ENCODE measurements at places on chromosomes 5 and 9. TPM values are rescaled to one million over a fixed set of nuclear protein-coding genes. Genes with fewer than 3 reads are reported as not detected.

Gene SPRY4
- total RNA-seq = 3.3 TPM

DNA sequence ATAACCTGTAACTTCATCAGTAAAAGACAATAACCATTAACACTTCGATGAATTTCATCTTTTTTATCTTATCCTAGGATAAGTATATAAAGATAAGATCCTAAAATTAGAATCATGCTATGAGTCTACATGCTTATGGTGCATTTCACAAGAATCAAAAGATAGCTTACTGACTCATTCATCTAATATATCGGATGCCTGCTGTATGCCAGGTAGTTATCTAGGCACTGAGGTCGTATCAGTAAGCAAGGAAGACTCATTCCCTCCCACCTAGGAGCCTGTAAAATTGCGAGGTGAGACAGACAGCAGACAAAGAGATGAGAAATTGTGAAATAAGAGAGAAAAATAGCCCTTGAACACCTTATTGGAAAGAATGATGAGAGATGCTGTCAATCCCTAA lies 240.6 kb upstream of the ADAMTSL1 start:
- DNase-seq = no peak

- no peak for DNase-seq
Observed at GRCh38 chr5:6469836-6470235, 21.2 kb downstream of the UBE2QL1 start.

Gene ATP10B
- total RNA-seq = 4.7 TPM

DNA sequence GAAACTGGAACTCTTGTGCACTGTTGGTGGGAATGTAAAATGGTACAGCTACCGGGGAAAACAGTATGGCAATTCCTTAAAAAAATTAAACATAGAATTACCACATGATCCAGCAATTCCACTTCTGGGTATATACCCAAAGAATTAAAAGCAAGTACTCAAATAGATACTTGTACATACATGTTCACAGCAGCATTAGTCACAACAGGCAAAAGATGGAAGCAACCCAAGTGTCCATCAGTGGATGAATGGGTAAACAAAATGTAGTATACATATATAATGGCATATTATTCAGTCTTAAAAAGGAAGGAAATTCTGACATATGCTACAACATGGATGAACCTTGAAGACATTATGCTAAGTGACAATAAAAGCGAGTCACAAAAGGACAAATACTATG lies 7.4 kb upstream of the SLC22A5 start:
- DNase-seq = no peak

Gene OTP
- total RNA-seq = not detected

DNA sequence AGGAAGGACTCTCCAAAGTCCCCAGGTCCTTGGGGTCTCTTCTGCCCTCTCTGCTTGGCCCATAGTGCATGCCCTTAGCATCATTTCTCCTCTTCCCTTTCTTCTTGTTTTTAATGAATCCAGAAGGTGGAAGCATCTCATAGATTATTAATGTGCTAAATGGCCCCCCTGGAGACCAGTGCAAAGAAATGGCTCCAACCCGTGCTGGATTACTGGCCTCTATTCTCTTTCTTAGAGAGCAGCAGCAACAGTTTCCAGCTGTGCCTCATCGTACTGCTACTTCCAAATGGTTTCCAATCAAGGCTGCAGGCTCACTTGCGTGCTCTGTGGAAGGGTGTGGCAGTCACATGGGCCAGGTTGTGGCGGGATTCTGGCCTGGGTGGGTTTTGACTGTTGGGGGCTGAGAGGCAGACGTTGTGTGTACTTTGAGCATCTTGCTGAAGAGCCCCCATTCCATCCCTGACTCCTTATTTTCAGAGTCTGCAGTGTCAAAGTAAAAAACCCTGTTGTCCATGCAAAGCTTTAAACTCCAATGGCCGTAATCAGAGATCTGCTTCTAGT lies 139.7 kb downstream of the GABBR2 start:
- no peak for DNase-seq

DNA sequence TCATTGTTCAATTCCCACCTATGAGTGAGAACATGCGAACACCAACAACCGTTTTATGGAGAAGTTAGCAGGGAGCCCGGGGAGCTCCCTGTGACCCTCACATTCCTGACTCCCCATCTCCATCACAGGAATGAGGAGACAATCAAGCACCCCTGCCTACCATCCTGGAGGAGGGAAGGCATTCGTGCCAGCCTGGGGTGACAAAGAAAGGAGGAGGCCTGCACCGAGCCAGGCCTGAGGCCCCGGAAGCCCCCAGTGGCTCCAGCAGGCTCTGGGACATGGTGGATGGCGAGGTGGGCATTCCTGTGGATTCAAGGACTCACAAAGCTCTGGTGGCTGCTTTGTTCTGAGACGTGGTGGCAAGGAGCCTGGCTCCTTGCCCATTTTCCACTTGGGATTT lies 36.5 kb upstream of the UGT3A1 start:
- no peak for DNase-seq

DNA sequence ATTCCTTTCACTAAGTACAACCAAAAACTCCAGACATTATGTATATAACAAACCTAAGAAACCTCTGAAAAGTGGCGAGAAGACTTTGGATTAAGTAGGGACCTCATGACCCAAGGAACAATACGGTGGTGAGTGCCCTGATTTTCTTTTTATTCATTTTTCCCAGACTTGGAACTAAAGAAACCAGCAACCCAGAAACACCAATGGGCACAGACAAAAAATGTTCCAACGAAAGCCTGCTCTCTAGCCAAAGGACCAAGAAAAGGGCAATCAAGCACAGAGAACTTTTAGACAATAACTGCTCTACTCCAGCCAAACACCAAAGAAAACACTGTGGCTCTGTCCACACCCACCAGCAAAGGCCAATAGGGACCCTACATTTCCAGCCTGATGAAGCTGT lies 66.2 kb upstream of the SSBP2 start:
- DNase-seq = no peak

DNA sequence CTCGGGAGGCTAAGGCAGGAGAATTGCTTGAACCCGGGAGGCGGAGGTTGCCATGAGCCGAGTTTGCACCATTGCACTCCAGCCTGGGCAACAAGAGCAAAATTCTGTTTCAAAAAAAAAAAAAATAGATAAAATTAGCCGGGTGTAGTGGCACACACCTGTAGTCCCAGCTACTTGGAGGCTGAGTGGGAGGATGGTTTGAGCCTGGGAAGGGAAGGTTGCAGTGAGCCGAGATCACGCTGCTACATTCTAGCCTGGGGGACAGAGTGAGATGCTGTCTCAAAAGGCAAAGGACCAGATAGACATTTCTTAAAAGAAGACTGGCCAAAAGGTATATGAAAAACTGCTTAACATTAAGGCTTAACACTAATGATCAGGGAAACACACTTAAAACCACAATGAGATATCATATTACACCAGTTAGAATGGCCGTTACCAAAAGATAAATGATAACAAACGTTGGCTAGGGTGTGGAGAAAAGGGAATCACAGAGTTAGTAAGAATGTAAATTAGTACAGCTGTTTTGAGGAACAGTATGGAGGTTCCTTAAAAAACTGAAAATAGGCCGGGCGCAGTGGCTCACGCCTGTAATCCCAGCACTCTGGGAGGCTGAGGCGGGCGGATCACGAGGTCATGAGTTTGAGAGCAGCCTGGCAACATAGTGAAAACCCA lies 10.1 kb upstream of the MARVELD2 start:
- DNase-seq = no peak

- no peak for DNase-seq
Observed at GRCh38 chr5:137360607-137361006, 138.5 kb downstream of the SPOCK1 start.

- no peak for DNase-seq
Observed at GRCh38 chr5:34026089-34026761, 16.8 kb downstream of the C1QTNF3 start.

DNA sequence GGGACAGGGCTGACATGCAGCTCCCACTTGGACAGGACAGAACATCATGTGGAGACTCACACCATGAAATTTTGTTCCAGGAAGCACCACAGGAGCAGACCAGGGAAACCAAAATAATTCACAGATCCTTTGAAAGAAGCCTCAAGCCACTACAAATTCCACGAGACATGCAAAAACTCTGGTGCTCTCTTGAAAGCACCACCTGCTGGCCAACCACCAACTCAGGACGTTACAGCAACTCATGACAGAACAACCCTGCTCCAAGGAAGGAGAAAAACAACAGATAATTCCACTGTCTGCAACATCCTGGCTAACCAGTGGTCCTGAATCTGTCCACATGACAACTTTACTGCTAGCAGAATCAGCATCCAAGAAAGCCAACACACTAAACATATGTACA lies 516.0 kb downstream of the SPATA31D1 start:
- no peak for DNase-seq

DNA sequence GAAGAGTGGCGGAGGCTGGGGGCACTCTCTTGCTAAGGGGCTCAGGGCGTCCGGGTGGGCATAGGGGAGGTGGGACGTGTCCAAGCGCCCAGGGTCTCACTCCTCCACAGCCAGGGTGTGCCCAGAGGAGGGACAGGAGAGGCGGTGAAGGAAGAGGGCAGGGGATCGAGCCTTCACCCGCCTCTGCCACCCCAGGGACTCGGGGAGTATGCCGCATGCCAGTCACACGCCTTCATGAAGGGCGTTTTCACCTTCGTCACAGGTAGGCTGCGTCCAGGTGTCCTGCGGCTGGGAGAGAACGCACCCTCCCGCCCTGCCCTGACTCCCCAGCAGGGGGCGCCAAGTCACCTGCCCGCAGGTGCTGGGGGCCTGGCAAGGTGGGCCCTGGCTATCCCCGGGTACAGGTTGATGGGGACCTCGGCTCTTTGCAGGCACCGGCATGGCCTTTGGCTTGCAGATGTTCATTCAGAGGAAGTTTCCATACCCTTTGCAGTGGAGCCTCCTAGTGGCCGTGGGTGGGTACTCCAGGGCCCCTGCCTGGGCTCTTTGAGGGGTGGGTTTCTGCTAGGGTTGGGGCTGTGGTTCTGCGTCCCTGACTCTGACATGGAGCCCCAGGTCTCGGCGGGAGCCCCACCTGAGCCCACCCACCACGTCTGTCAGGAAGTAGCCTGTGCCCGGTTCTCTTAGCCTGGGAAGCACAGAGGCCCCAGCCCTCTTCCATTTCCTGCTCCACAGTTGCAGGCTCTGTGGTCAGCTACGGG lies 552 bp downstream of the TMEM141 start:
- DNase-seq = no peak

DNA sequence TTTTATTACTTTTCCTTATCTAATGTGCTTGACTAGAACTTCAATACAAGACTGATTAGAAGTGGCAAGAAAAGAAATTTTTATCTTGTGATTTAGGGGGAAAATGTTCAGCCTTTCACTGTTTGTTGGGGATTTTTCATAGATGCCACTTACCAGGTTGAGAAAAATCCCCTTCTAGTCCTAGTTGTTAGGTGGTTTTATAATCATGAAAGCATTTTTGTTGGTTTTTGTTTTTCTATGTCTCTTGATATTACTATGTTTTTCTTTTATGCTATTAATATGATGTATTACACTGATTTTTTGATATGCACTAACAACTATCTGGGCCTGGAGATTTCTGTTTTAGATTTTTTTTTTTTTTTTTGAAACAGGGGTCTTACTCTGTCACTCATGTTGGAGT lies 134.0 kb downstream of the PARP8 start:
- no peak for DNase-seq

Measured in occipital lobe (tissue), 3 donors.